ENCODE measurements at places on chromosomes 2 and 18. TPM values are rescaled to one million over a fixed set of nuclear protein-coding genes. Genes with fewer than 3 reads are reported as not detected.

The LOXHD1 gene
- not detected for polyA plus RNA-seq

The ADAM23 gene
- polyA plus RNA-seq, result 1.3 TPM

DNA sequence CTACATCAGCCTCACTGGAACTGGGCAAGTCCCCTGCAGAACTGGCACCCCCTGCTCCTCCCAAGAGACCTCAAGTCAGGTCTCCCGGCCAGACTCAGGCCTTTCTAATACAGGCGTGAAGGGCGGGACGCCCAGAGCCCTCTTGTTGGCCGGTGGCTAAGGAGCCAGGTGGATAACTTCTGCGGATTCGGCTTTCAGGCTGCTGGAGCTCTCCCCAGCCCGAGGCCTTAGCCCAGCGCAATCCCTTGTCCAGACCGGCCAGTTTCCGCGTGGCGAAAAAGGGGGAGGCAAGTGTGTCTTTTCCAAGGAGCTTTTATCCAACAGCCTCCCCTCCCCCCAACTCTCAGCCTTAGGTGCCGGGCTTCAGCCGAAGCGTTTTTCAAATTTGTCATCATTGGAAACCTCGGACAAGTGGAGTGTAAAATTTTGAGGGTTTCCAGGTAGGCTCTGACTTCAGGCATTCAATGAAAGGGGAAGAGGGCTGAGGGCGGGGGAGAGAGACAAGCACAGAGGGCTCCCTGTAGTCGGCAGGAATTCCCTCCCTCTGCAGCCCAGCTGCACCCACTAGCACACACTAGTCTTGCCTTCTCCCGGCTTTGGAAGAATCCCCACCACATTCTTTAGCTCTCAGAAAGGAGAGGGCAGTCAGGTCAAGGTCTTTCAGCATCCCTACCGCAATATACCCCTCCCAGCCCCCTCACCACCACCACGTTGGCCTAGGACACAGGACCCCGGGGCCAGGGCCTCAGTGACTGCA lies 9.5 kb upstream of the SATB2 start:
- no peak for DNase-seq

DNA sequence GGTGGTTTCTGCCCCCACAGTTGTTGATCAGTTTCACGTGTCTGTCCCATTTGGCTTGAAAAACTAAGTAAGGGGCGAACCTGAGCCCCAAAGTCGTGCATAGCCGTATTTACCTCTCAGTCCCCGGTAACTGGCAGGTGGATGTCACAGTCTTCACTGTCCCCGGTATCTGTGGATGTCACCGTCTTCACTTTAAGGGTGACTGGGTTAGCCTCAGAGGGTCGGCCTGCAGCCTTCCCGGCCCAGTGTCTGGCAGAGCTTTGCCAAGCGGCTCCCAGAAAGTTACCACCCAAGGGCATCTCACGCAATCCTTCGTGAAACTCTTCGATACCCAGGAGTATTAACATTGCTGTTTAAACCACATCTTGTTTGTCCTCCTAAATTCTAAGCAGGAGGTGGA lies 125.3 kb upstream of the CTDP1 start:
- no peak for DNase-seq

GRCh38 chr2:218293715-218294429 lies 1.6 kb upstream of the TMBIM1 start:
- no peak for DNase-seq

DNA sequence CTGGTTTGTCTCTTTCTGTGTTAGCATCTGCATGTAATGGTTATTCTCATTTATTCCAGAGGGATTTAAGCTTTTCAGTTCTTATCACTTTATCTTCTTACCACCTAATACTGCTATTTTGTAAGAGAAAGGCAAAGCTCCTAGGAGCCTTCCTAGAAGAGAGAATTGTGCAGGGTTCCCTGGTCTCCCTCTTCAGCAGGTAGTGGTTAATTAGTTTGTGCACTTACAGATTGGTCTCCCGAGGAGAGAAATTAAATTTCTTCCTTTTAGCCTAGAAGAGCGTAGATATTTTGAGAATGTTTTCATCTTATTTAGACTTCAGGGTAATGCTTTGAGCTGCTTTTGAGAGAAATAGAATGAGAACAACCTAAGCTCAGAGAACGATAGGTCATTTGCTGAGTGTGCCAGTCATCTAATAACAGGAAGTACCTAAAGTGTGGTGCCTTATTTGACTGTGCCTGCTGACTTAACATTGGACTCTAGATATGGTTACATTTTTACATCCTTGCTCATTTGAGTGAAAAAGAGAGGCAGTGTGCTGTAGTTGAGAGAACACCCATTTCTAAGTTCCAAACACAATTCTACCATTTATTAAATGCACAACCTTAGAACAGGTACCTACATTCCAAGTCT lies 651.4 kb downstream of the STK39 start:
- no peak for DNase-seq

GRCh38 chr2:23734416-23734815 lies 192.5 kb downstream of the ATAD2B start:
- DNase-seq, result no peak

The OST4 gene
- 541 TPM for polyA plus RNA-seq

DNA sequence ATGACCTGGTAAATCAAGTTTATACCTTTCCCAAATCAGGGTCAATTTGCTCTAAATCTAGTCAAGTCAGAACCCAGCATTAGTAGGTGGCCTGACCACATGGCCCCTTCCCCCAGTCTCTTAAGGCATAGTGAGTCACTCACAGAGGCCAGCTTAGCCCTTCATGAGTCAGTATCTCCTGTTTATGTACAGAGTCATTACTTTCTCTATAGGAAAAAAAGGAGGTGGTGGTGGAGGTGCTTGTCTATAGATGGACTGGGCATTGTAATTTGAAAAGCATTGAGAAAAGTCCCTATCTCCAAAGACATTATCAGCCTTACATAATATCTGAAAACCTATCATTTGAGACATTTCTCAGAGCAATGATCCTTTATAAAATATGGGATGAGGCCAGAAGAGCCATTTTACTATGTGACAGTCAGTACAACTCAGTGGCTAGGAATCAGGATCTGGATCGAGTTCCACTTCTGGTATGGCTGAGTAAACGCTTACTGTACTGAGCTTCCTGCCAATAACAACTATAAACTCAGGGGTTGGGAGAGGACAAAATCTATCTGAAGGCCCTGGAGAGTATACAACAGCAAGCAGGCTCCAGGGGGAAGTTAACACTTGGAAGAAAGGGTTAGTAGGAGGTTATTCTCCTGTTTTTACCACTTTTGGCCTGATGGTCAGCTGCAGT lies 22.5 kb upstream of the SIGLEC15 start:
- DNase-seq, result peak; percentile 91

- DNase-seq, result no peak
Measured at GRCh38 chr18:31393286-31393685, 16.7 kb downstream of the DSG4 start.

DNA sequence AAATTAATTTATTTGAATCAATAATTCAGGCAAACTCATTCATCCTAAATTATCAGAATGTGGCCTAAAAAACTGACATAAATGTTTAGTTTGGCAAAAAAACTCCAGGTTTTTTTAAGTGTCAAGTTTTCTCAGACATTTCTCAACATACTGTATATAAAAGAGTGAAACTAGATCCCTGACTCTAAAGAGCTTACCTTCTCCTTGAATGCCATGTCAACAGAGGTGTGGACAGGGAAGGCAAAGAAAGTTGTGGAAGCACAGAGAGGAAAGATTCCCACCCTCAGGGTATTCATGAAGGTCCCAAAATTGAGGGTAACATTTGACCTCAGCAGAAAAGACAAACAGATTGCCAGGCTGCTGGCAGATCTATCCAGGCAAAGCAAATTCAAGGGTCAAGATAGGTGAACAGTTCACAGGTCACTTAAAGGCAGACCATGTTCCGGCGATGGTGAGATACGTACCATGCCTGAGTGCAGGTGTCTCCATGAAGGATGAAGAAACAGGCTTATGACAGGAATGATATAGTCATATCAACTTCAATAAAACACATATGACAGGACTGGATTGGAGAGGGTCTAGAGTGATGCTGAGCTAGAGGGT lies 1638.3 kb upstream of the ZEB2 start:
- DNase-seq, result no peak

The SERPINB3 gene
- polyA plus RNA-seq, result 3.8 TPM

DNA sequence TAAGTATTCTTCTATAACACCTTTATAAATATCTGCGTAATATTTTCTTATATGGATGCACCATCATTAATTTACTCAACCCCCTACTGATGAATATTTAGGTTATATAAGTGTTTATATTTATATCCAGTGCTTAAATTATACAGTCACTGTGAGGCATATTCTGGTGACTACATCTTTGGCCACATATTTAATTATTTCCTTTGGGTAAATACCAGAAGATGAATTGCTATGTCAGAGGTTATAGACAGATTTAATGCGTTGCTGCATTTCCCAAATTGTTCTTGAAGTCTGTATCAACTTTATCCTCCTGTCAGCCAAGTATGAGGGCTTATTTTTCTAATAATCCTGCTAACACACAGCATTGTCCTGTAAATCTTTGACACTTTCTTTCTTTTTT lies 18.7 kb downstream of the DYSF start:
- DNase-seq, result no peak

The MTCL1 gene
- 9.6 TPM for polyA plus RNA-seq

DNA sequence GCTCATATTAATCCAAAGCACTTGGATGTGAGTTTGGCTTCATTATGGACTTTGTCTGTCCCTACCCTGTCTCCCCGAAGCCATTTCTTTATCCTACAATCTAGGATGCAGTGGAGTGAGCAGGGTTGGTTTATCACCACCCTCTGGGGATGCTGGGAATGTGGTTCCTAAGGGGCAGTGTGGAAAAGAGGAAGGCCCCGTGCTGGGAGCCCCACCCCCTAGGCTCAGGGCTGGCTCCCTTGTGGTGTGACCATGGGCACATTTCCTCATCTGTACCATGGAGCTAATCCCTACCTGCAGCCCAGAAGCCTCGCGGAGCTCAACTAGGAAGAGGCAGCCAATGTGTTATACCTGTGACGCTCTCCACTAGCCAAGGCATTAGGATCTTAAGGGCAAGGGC lies 92.5 kb downstream of the TGOLN2 start:
- no peak for DNase-seq
